DND-41 (cell line): ENCODE measurements at places on chromosomes 12 and 14.

- no peak for DNase-seq
These were observed 37.6 kb downstream of the ATG14 start for GRCh38 chr14:55373784-55374705.

DNA sequence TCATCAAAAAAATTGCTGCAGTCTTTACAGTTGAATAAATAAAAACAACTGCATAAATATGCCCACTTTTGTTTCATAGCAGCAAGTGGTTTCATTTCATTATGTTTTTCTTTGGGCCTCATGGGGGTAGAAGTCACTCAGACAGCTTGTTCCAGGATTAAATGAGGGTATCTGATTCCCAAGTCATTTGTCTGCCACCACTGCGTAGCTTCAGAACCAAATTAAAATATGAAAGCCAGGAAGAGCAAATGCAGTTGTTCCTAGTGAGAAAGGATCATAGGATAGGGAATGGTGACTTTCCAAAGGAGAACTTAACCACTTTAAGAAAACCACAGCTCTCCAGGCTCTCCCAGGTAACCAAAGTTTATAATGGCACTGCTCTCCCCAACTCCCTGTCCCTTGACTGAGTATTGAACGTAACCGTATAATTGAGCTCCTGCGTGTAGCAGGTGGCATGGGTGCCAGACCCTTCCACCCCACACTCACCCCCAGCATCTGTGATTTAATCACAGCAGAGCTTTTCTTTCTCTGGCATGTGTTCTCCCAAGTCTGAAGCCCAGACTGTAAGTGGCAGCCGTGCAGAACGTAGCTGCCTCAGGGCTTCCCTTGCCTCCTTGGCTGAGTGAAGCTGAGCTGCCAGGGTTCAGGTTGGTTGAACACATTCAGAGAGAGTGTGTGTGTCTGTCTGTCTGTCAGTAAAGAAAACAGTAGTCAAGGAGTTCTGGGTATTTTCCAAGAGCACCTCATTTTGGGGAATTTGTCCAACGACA, 11.3 kb upstream of the KCNH3 start:
- no peak for DNase-seq

DNA sequence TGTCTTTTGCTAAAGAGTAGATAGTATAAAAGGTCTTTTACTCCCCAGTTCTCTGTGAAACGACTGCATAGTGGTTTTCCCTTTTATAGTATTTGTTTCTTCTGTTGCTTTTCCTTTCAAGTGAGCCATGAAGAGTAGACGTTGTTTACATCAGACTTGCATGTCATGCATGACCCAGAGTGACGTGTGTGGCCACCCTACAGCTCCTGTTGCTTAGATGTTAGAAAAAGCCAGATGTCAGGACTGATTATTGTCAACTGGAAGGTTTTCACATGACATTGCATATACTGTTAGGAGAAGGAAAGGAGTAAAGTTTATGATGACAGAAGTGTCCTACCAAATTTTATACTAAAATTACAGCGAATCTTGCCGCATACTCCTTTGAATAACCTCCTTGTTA, 1.3 kb upstream of the RD3L start:
- no peak for DNase-seq

GRCh38 chr12:84072961-84073360, 839.6 kb downstream of the SLC6A15 start:
- DNase-seq = no peak

- no peak for DNase-seq
These were observed 28.0 kb upstream of the GXYLT1 start for GRCh38 chr12:42172441-42173210.

- DNase-seq = peak; percentile 28
These were observed 37.7 kb upstream of the TXNRD1 start for GRCh38 chr12:104177663-104178501.

DNA sequence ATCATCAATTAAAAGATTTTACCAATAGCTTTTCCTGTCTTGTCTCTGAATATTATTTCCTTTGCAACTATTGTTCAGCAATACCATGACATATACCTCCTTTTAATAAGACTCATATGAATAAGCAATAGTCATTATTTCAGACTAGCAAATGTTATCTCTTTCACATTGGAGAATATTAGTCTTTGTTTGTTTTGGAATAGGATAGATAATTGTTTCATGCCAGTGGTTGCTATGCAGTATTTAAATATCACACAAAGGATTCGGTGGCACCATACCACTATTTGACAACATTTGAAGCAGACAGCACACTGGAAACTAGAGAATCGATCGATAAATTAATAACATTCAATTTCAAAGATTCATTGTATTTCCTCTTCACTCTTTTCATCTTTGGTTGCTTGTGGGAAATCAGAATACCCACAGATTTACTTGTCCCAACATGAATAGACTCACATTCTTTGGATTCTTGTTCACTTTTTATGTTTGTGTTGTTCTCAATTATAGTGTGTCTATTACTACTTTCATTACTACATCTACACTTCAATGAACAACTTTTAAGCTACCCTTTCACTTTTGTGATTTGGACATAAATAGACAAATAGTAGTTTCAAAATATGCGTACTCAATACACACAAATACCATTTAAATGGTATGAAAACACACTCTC, 42.7 kb upstream of the TBPL2 start:
- DNase-seq = no peak

- no peak for DNase-seq
These were observed 973.1 kb downstream of the SLC16A7 start for GRCh38 chr12:60568914-60569313.

GRCh38 chr12:68483592-68484383, 126.9 kb upstream of the RAP1B start:
- DNase-seq = no peak

- no peak for DNase-seq
These were observed 121.6 kb downstream of the PHLDA1 start for GRCh38 chr12:75909714-75910656.

DNA sequence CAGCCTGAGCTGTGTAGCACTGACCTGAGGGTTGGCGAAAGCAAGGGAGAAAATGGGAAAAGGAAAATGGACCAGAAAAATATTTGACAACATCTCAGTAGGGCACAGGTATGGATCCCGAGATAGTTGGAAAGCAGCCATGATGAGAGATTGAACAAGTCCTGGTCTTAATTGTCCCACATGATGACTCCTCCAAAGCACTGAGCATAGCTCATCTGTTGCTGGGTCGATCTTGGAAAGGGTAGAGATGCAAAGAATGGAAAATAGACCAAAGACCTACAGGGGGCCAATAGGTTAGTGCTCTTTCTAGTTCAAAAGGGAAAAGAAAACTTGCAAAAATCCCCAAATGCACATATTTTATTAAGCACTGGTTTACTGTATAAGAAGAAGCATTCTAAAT, 251.9 kb downstream of the SEC23A start:
- DNase-seq = no peak

DNA sequence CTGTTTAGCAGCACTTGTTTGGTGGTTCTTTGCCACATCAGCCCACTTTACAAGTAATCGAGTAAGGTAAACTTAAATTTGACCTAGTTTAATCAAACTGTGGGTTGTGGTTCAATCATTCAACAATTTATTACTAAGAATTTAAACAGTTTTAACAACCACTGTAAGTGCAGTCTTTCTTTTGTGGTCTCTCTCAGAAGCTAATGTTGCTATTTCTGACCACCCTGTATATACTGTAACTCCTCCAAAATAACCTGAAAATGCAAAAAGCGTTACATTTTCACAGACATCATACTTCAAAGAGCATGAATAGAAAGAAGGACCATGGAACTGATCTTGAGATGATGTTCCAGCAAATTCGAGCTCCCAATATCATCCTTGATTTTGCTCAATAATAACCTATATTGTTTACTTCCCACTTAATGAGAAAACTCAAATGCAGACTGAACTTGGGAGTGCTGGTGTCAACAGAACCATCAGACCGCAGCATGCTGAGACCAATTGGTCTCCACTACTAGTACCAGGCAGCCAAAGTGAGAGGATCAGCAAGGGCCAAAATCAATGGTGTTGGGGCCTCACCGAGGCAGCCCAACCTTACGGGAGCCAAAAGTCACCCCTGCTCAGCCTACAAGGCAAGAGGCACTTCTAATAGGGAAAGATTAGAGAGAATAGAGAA, 22.1 kb downstream of the IFNG-AS1 start:
- DNase-seq = no peak

DNA sequence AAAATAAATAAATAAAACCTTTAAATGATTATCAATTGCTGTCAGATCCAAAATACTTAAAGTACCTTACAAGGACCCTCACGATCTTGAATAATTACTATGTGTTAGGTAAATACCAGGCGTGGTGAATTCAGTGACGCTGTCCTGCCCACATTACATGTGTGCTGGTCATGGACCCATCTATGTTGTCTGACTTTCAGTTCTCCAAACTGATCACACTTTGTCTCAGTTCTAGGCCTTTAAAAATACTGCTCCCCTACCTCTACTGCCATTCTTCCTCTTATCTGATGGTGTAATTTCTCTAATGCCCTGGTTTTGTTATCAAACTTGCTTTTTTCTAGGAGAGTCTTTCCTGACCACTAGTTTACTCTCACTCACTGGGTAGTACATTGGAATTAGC, 520.7 kb downstream of the TRHDE start:
- DNase-seq = no peak

- DNase-seq = no peak
These were observed 46.3 kb downstream of the APAF1 start for GRCh38 chr12:98691351-98691750.

GRCh38 chr12:65876898-65877721, 52.8 kb downstream of the HMGA2 start:
- DNase-seq = no peak

- DNase-seq = no peak
These were observed 19.1 kb downstream of the SINHCAF start for GRCh38 chr12:31306866-31307265.

GRCh38 chr12:120048263-120048662, 59.2 kb downstream of the BICDL1 start:
- DNase-seq = no peak

DNA sequence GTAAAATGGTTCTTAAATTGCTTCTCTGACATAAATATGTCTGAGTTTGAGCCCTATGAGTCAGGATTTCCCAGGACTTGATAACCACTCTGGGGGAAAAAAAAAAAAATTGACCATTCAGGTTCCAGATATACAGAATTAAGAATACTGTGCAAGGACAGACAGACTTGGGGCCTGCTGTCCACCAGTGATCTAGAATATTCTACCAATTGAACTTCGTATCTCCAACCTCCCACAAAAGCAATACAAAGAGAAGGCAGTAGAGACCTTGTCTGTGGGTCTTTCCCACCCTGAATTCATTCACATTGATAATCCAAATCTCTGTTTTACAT, 4.1 kb downstream of the SINHCAF start:
- DNase-seq = no peak

GRCh38 chr14:35897616-35898111, 71.5 kb downstream of the BRMS1L start:
- DNase-seq = peak; percentile 11

- DNase-seq = no peak
These were observed 88.8 kb downstream of the ANO6 start for GRCh38 chr12:45304514-45305178.

DNA sequence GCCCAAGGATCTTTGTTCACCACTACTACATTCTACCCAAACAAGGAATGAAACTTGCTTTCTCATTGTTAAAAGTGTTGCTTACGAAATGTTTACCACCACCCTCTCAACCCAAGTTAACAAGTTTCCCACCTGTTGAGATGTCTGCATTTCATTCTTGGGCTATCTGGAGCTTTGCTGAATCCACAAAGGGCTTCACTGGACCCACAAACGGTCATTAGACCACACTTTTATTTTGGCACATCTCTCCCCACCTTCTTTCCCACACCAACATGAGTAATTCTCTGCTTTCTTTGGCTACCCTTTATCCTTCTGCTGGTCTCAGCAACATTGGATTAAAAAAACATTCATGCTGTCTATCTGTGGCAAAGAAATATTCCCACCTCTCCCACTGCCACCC, 78.0 kb downstream of the TMEM260 start:
- DNase-seq = no peak
